Suppressor macrophage treated with lipopolysaccharide for 1 hour (primary cell): ENCODE measurements at places on chromosomes 1 and 21.
A peak's percentile ranks its signal among the peaks of the same experiment; 100 is the strongest.

DNA sequence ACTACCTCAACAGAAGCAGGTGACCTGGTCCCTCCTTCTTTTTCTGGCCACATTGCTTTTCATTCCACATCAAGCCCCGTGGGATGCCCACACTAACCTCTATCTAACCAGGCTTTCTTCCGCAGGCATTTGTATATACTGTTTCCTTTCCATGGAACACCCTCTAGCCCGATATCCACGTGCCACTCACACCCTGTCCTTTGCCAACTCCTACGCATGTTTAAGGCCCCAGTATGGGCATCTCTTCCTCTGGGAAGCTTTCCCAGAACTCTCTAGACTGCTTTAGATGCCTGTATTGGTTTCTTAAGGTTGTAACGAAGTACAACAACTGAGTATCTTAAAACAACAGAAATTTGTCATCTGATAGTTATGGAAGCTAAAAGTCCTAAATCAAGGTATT lies 121.0 kb downstream of the TNR start:
- no peak for DNase-seq

DNA sequence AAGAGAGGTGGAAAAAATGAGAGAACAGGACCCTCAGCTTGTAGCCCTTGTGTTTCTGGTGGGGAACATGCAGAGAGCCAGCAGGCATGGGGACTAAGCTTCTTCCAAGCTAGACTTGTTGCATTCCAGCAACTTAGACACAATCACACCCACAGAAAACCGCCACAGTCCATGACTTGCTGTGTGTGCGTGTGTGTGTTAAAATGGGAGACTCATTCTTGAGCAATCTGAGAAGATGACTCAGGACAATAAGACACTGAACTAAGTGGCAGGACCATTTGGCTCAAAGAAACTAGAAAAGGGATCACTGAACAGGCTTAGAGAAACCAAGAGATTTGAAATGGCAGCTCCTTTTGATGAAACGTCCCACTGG lies 78.0 kb downstream of the HLX start:
- DNase-seq, result peak; percentile 96

GRCh38 chr1:44380666-44381177 lies 24.3 kb upstream of the RNF220 start:
- DNase-seq, result no peak

GRCh38 chr1:4868521-4868920 lies 214.1 kb downstream of the AJAP1 start:
- no peak for DNase-seq

- DNase-seq, result no peak
Measured at GRCh38 chr1:22907528-22907927, 65.1 kb downstream of the LACTBL1 start.

GRCh38 chr1:9785406-9785805 lies 38.4 kb downstream of the CLSTN1 start:
- DNase-seq, result no peak

DNA sequence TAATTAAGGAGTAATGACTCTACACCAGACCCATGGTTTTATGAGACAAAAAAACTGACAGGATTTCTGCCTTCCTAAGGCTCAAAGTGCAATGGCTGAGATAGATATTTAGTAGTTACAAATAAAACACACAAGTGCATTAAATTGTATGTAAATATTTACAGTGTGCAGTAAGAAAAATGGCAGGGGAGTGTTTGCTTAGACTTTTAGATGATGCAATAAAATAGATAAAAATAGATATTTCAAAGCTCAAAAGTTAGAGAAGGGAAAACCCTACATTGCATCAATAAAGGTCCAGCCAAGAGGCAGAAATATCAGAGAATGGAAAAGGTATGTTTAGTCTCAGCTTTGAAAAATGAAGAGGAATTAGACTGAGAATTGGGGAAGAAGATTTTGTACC lies 226.3 kb upstream of the FGGY start:
- DNase-seq, result peak; percentile 64

DNA sequence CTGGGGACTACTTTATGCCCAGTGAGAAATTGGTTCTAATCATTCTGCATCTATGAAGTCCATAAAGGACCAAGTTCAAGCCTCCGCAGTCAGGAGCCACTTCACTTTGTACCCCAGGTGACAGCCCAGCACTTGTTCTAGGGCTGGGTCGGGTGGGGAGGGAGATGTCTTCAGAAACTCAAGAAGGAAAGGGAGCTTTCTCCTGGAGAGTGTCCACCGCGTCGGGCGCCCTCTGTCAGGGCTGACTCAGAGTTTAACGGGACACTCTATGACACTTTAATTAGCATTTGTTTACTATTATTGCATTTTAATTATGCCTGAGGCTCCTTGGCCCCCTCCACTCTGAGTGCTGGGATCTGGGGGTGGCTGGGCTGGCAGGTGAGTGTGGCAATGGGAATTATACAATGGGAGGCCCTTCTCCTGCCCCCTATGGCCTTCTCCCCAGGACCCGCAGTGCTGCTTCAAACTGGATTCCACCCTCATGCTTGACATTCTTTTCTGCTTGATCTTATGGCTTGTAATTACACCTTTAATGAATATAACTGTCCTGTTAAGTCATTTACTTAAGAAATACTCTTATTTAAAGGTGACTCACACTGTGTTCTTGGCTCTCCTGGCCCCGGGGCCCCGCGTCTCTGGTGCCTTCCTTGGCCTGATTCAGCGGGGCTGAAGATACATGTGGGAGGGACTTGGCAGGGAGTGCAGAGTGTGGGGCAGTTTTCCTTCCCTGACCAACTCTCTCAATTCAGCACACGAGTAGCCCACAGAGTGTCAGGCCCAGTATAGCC lies 136.6 kb downstream of the PLXNA2 start:
- DNase-seq, result no peak

GRCh38 chr1:206105464-206105995 lies 11.7 kb downstream of the AVPR1B start:
- peak; percentile 50 for DNase-seq

DNA sequence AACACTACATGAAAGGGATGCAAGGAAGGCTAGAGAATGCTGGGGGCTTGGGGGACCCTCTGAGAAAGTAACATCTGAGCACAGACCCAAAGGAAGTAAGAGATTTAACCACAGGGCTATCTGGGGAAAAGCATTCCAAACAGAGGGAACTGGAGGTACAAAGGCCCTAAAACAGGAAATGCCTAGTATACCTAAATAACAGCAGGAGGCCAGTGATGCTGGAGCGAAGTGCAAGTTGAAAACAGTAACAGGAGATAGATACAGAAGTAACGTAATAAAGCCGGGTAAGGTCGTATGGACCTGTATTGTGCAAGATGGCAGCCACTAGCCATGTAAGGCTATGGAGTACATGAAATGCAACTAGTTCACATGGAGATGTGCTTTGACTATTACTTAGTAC lies 52.1 kb downstream of the CD34 start:
- DNase-seq, result no peak

DNA sequence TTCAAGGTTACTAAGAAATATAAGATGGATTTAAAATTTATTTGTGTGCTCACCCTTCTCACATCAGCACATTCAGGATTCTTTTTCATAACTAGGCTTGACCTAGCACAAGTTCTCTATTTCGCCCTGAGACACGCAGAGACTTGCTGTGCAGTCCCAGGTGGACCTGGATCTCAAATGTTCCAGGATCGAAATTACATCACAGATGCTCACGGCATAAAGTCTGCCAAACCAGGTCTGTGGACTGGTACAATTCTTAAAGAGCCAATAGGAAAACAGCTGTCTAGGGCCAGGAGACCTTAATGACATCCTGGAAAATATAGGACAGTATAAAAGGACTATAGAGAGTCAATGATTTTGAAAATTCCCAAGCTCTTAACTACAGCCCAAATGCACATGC lies 2.2 kb downstream of the PGBD5 start:
- no peak for DNase-seq

DNA sequence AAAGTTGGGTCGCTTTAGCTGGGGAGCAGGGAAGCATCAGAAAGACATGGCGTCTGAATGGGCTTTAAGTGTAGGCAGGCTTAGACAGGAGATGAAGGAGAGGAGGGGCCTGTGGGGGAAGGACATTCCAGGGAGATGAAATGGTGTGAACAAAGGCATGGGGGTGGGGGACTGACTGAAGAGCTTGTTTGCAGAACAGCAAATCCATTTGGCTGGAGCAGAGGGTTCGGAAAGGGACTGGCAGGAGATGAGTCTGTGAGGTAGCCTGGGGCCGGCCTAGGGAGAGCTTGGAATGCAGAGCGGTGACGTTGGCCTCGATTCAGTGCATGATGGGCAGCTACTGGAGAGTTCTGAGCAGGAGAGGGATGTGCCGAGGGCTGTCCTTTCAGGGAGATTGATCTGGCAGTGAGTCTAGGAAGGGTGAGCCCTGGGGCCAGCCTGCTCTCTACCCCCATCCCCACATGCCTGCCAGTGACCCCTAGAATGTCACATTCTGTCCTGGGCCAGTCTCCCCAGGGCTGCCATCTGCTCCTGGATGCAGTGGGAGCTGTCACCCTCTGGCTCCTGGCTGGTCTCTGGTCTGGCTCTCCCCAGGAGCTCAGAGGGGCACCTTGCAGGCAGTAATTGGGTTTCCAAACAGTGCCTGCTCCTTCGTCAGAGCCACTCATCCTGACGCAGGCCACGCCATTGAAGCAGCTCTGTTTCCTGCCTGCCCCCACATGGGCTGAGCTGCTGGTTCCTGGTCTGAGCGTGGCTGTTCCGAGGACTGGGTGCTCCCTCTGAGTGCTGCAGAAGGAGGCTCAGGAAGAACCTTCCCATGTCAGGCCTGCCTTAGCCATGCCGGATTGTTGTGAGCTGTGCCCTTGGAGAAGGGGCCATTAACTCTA lies 22.3 kb upstream of the TMEM222 start:
- peak; percentile 68 for DNase-seq

DNA sequence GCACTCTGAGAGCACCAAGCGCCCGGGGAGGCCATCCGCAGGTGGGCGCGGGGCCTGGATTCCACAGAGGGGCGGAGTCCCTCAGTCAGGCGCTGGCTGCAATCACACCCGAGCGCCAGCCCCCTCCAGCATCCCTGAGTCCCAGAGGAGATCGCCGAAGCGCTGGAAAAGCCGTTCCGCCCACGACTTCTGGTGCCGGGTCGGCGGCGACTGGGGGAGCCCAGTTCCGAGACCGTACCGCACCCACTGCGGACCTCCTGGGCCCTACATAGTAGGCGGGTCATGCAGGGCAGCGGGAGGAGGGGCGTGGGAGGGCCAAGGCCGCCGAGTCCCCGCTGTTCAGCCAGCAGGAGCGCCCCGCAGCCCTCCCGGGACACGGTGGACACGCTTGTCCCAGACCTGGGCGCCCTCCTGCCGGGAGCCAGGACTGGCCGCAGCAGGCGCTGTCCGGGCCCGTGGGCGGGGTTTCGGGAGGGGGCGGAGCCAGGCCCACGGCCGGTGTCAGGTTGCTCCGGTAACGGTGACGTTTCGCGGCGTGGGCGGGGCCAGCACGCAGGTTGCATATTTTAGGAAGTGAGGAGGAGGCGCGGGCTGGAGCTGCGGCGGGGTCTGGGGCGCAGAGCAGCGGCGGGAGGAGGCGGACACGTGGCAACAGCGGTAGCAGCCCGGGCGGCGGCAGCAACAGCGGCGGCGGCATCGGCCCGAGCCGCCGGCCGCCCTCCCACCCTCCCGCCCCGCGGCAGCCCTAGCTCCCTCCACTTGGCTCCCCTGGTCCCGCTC lies at the start of gene ATP1A1:
Gene ATP1A1 (plus strand): TSS at position 594 of the 780 bp plus-strand sequence. CDS start 268 bp downstream, outside the sequence.
- DNase-seq, result peak; percentile 97

GRCh38 chr1:30586671-30587070 lies 136.7 kb downstream of the MATN1 start:
- DNase-seq, result no peak

DNA sequence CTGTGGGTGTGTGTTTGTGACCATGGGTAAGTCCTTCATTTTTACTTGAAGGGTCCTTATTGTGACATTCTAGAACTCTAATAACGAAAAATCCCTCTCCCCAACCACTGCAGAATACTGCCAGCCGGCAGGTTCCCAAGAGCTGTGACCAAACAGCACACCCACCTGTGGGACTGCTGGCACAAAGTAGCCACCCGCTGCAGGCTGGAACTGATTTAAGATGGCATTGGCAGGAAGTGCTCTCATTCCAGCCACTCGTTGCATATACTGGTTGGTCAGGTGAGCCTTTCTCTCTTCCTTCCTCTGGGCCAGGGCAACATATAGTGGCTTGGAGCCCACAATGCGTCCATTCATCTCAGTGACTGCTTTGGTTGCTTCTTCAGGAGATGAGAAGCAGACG lies 11.6 kb downstream of the PABPC4 start:
- no peak for DNase-seq

DNA sequence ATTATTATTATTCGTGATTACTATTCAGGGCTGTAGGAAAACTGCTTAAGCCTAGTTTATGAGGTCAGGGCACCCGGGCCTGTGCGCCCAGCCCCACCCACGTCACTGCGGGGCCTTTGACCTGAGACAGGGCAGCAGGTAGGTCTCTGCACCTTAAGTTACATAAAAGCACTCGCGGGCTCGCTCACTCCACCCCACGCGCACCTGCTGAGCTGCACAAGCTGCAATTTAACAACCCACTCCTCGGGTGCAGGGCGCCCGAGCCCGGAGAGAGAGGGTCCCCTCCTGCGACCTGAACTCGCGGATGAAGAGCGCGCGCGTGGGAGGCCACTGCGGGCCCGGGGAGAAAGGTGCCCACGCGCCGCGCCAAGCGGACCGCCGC lies 477 bp downstream of the ICMT start:
- DNase-seq, result no peak

DNA sequence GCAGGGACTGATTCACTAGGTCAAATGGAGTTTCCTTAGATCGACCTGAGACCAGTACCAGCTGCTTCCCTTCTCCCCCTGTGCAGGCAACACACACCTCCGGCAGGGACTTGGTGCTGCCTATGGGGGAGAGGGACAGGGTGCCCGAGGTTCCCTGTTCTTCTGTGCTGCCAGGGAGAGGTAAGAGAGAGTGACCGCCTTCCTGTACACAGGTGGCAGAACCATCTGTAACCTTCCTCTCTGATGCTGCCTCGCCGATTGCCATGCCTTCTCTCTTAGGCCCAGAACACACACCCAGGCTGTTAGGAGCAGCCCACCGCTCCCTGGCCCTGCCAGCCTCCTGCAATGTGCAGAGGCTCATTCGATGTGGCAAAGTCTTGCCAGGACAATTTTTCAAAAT lies 9.3 kb downstream of the MYOC start:
- DNase-seq, result no peak

DNA sequence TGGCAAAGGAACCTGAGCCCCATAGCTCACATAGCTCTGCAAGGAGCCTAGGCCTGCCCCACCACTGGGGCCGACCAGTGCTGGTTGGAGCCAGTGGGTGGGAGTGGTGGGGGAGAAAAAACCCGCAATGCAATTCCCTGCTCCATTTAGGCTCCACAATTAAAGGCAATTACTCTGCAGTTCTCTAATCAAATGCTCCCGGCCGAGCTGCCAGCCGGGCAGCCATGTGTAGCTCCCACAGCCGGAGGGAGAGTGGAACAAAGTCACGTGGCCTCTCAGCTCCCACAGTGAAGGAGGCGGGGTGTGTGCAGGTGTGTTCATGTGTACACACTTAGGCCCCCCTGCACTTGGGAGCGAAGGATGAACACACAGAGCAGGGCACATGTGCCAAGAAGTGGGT lies 81.6 kb downstream of the KIRREL1 start:
- no peak for DNase-seq

DNA sequence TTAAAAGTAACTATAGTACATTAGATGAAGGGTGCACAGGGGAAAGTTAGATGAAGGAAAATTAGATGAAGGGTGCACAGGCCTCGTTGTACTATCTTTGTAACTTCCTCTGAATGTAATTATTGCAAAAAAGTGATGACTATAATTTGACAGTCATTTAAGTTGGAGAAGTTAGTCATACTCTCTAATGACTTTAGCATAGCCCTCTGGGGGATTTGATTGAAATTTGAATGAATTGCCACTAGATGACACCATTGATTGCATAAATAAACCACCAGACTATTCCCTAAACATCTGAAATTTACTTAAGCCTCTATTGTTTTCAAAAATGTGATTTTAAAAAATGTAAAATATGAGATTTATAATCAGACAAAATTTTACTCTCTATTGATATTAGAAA lies 102.6 kb downstream of the TPR start:
- DNase-seq, result peak; percentile 56

- DNase-seq, result no peak
Measured at GRCh38 chr1:42002220-42002619, 83.5 kb upstream of the HIVEP3 start.
